ENCODE measurements at places on chromosomes 11 and 22.
A peak's percentile ranks its signal among the peaks of the same experiment; 100 is the strongest.

GRCh38 chr11:124174001-124174583 lies 9.1 kb upstream of the OR10D3 start:
- no peak for DNase-seq

DNA sequence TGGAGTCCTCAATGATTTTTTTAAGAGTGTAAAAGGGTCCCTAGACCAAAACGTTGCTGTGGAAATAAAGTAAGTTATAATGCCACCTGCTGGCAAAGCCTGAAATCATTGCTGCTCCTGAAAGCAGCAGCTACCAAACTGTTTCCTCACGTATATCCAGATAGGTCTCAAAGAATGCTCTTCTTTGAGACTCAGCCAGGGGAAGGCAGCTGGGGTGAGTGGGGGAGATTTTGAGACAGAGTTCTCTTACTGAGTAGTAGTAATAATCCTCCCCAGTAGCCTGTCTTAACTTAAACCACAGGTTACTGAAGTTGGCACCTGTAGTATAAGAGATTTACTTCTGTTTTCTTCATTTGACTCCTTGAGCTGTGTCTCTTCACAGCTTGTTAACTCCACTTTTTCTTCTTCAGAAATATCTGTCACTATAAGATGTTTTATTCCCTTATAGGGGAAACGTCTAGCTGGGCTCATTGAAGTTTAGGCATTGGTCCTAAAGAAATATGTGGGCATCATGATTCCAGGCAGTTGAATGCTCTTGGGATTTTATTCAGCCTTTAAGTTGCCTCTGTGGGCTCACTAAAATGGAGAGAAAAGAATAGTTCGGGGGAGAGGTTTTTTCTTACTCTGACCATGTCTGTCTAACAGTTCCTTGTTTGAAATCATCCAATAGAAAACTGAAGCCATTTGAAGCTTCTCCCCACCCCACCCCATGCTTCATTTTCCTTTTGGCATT lies 77.9 kb downstream of the BTBD10 start:
- DNase-seq: peak; percentile 3

GRCh38 chr22:35914665-35915476 lies 113.8 kb downstream of the RBFOX2 start:
- peak; percentile 91 for DNase-seq

GRCh38 chr22:23752750-23753149 lies 1.5 kb downstream of the VPREB3 start:
- DNase-seq: no peak

DNA sequence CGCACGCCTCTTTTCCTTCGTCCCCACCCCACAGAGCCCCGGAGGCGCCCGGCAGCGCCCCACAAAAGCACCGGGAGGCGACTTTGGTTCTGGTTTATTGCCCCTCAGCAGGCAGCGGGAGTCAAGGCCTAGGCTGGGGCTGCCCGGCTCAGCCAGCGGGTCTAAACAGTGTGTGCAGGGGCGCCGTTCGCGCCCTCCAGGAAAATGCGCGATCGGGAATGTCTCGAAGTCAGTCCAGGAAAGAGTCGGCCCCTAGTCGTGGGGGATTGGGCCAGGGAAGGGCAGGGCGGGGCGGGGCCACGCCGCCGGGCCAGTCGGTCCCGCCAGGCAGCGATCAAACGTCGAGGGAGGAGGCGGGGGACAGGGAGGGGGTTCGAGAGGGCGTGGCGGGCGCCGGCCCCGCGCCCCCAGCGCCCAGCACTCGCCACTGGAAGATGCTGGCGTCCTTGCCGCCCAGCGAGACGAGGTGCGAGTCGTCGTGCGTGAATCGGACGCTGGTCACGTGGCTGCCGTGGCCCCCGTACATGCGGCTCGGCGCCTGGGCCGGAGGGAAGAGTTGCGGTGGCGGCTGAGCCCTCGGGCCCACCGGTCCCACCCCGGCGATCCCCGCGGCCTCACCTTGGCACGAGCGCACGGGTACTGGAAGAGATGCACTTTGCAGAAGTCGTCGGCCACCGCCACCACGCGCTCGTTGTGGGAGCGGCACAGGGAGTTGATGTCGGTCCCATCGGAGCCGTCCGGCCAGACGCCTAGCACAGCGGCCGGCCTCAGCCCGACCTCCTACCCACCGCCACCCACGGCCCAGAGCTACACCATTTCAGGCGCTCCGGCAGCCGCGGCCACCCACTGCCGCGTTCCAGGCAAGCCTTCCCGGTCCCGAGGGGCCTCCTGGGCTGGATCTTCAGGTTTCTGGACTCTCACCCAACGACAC lies 741 bp upstream of the MTA2 start:
- no peak for DNase-seq

DNA sequence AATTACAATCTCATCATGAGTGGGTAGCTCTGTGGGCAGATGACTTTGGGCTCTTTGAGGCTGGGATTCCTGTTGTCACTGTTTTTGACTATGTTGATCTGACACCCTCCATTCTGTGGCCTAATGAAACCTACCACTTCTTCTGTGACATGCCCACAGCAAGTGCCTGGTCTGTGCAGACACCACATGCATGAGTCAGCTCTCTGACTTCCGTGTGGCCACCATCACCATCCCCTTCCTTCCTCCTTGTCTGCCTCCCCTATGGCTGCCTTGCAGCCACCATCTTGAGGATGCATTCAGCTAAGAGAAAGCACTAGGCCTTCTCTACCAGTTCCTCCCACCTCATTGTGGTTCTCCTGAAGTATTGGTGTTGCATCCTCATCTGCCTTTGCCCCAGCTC lies 15.3 kb upstream of the OR10V1 start:
- no peak for DNase-seq

DNA sequence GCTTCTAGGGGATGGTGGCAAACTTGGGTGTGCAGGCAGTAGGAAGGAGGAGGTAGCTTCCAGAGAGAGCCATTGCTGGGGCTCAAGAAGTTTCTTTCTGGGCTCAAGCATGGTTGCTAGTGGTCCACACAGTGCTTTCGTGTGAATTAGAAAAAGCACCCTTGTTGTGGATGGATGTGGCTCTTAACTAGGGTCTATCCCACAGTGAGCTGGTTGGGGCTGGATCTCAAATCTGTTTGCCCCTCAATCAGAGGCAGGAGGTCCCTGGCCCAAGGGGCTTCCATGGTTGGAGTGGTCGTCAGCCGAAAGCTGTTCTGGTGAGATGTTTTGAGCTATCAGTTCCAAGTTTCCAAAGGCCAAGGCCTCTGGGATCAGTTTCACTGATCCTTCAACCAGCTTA lies 35.0 kb downstream of the ZBTB16 start:
- no peak for DNase-seq

DNA sequence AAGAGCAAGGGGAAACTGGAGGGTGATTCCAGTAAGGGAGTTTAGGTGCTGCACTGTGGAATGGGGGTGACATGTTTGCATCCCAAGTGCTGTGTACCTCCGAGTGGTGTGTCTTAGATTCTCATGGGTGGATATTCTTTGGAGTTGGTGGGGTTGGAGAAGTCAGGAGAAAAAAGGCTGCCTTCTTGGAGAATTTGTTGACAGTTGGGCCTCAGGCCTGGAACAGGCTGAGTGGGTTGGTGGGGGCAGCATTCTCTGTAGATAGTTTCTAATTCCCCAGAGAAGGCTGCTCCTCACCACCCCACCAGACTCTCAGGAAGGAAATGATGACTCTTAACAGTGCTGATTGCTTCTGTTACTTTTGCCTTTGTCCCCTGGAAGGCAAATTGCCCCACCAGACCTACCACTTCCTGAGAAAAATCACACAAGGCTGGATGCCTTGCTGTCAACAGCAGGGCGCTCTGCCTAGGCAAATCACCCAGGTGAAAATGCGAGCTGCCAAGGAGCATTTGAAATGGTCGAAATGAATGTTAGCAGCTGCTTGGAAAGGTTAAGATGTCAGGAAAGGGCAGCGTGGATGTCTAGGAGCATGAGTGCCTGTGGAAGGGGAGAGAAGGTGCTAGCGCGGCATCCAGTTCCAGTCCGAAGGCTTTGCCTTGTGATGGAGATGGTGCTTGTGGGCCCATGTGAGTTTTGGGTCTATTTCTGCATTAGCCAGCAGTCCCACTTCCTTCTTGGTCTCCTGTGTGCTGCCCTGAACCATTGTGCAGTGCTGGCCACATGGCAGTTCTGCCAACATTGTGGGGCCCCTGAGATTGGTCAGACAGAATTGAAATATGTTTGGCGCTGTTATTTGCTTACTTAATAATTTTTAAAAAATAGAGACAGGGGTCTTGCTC lies 29.7 kb upstream of the SORL1-AS1 start:
- DNase-seq: no peak

GRCh38 chr11:116225784-116226585 lies 546.8 kb downstream of the BUD13 start:
- DNase-seq: no peak

GRCh38 chr11:1920909-1921573 lies 1.5 kb downstream of the TNNT3 start:
- no peak for DNase-seq

GRCh38 chr11:17266781-17267180 lies 9.8 kb upstream of the NUCB2 start:
- no peak for DNase-seq

- DNase-seq: no peak
These were observed 24.1 kb upstream of the WNT11 start for GRCh38 chr11:76230392-76230791.

GRCh38 chr22:46171940-46172339 lies 21.6 kb downstream of the PPARA start:
- no peak for DNase-seq

DNA sequence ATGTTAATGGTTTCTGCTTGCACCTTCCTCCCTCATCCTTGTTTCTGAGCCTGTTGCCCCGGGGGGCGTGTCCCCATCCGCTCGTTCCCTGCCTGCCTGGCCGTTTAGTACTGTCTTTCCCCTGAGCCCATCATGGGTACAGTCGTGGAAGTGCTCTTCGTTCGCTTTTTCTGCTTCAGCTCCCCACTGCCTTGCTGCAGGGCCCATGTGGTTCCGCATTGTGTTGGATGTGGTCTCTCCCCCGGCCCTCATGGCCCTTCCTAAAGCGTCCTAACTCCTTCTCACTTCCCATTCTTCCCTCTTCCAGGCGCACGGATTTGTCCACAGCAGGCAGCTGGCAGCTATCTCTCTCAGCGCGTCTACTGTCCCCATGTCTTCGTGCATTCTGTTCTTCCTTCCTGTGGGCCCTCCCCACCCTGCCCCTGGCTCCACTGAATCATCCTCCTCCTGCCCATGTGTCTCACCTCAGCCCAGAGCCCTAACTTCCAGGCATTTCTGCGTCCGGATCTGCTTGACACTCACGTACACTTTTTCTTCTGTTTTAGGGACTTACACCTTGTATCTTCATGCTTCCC lies 98.1 kb downstream of the ZBTB16 start:
- DNase-seq: no peak

DNA sequence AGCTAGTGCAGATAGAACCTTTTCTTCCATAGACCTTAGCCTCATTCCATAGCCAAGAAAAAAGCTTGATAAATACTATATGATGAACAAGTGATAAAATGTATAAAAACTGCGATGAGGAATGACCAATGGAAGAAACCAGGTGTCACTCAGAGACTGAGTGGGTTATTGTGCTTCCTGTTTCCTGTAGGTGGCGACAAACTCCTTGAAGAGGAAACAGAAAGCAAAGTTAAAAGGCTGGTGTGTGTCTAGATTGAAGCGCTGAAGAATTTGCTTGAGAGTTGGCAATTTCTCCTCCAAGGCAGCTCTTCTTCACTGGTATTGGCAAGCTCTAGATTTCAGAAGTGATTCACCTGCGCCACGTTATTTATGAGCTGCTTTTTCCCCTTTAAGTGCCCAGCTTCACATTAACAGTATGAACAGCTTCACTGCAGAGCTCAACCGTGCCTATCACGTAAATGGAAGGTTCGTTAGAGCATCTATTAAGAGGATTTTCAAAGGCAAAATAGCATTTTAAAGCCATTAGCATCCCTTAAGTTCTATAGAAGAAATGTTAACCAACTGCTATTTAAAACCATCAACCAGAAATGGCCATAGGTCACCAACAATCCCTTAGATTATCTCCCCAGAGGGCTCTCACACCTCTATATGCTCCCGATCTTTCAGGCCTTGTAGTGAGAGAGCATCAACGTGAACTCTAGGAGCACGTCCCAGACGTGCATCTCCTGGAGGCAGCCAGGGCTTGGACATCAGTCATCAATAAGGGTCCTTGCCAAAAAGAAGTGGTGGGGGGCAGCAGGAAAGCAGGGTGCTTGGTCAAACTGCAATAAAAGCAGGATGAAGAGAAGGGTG lies 179.4 kb downstream of the CADM1 start:
- peak; percentile 8 for DNase-seq

DNA sequence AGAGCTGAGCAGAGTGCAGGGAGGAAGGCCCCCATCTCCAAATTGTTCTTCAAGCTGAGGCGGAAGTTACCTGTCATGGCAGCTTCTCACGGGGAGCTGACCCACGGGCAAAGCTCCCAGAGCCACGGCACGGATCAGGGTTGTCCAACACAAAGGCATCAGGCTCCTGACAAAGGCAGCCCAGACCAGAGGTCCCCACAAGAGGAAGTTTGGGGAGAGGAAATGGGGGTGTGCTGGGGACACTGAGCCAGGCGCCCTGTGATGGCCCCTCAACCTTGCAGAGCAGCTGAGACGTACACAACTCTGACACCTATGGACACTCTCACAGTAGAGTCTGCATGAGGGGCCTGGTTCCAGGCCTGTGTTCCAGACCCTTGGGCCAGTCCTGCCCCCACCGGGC lies 95.6 kb downstream of the CTTN start:
- DNase-seq: no peak

DNA sequence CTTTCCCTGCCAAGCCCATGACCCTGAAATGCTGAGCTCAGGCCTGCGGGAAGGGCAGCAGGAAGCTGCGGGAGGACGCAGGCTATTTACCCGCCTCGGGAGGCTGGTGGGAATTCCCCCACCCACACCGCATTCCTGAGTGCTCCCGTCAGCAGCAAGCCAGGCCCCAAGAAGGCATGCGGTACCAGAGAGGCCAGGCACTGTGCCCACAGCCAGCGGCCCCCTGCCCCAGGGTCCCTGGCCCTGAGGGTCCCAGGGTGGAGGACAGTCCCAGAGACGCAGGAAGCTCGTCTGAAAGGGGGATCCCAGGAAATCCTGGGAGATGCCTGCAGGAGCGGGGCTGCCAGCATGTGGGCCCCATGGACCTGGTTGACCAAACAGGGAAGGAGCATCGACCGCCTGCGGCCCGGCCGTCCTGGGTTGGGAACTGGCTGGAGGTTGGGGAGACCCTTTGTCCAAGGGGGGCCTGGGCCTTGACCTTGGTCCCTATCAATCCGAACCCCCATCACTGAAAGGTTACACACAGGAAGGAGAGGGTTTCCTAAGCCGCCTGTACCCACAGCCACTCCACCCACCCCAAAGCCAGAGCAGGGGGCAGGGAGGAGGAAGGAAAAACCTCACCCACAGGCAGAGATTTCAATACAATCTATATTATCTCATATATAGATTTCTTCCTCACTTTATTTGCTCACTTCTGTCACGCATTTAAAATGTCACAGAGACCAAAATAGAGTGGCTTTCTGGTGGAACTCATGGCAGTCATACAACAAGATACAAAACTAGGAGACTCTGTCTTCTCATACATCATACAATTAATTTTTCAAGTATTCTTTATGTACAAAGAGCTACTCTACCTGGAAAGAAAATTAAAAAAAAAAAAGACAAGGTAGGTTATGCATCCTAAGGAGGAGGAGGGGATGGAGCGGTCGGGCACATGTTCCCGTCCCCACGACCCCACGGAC lies 17.1 kb downstream of the MAFF start:
- no peak for DNase-seq

GRCh38 chr22:21568347-21569075 lies 997 bp downstream of the UBE2L3 start:
- DNase-seq: peak; percentile 30

Measured in thymus (tissue), 14 donors.